Kidney (tissue), 22 donors: ENCODE measurements at places on chromosomes 11 and 22. TPM values are rescaled to one million over a fixed set of nuclear protein-coding genes. Genes with fewer than 3 reads are reported as not detected.
A peak's percentile ranks its signal among the peaks of the same experiment; 100 is the strongest.

DNA sequence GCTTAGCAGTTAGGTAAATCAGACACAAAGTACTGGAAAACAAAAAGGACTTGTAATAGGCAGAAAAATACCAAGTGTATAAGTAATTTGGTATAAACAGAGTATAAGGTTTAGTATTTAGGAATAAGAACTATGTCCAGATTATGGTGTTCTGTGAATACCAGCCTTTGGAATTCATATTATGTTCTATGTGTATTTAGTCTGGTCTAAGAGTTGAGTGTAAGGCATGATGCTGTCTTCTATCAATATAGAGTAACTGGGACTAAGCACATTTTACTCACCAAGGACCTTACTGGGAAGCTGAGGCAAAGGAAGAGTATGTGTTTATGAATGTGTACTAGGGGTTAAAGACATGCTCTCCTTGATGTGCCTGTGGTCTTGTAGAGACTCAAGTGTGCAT is 9.5 kb downstream of the SDHD start:
- no peak for DNase-seq

DNA sequence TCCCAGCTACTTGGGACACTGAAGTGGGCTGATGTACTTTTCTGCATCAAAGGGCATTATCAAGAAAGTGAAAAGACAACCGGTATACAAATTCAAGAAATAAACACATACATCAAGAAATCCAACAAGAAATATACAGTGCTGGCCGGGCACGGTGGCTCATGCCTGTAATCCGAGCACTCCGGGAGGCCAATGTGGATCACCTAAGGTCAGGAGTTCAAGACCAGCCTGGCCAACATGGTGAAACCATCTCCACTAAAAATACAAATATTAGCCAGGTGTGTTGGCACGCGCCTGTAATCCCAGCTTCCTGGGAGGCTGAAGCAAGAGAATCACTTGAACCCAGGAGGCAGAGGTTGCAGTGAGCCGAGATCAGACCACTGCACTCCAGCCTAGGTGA is 9.5 kb downstream of the USP28 start:
- DNase-seq = no peak

GRCh38 chr11:109968299-109968698 is 124.9 kb upstream of the ZC3H12C start:
- DNase-seq = no peak

Gene OR51E2
- 0.95 TPM for polyA plus RNA-seq

Gene LDLRAD3
- polyA plus RNA-seq = 1.2 TPM

DNA sequence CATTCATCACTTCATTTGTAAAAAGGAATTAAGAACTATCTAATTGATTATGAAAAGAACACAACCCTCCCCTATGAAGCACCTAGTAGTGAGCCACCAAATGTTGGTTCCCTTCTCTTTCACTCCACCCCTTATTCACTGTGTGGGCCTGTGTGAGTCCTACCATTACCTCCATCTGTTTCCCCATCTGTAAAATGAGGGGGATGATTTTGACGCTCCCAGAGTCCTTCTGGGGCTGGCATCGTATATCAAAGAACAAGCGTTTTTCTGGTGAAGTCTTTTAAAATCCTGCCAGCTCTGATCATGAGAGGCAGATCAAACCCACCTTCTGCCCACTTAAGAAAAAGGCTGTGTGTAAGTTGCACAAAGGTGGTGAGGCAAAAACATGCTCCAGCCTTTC is 96.6 kb upstream of the SEZ6L start:
- no peak for DNase-seq

Gene FGF19
- polyA plus RNA-seq = not detected

GRCh38 chr22:47837703-47838102 is 1075.3 kb downstream of the TBC1D22A start:
- DNase-seq = no peak

DNA sequence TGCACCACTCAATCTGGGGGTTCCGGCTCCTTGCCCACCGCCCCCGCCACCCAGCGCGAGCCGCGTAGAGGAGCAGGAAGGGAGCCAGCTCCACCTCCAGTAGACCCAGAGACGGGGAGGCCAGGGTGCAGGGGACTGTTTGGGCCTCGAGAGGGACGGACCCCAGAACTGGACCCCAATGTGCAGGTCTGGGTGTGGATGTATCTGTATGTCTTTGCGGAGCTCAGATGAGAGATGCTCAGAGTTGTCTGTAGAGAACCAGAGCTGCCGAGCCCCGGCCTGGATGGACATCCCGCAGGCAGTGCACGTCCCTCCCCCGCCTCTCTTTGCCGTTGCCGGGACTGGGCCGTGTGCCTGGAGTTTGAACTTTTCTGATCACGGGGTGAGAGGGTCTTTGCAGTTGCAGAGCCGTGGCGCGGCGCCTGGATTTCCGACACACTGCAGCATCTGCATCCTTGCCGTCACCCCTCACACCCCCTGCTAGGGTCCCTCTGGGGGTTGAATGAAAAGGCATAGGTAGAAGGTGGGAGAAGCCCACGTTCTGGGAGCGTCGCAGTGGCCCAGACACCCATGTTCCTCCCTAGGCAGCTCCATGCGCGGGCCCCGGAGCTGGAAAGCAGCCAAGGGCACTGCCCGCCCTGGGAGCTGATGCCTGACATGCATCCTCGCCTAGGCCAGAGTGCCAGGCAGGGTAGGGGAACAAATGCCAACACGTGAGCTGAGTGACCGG is 105.2 kb downstream of the KCNQ1 start:
- DNase-seq = peak; percentile 88

DNA sequence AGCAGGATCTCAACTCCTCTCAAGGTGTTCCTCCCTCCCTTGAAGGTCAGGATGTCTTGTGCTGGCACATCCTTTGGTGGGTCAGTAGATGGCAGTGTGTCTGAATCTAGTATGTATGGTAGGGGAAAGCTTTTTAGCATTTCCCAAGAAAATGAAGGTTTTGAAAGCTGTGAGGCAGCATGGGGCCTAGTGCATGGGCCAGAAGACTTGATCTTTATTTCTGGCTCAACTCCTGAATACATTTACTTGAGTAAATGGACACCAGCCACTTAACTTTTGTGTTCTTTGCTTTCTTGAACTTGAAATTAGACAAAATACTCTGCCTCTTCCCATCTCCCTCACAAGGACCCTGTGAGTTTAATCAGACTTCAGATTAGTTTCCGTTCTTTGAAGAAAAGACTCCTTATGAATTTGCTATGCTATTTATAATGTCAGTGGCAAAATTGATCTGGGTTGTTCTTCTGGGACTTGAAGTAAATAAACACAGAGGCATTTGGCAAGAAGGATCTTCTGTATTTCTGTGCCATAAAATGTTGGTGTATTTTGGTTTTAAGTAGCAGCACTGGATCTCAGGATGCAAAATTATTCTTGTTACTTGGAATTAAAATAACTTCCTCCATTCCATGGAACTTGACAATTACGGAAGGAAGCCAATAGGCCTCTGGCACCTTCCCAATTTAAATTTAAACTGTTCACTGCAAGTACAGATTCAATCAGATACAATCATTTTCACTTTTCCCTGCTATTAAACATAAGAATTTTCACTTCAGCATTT is 288.8 kb downstream of the CASP12 start:
- peak; percentile 59 for DNase-seq

Gene HORMAD2
- polyA plus RNA-seq = not detected

DNA sequence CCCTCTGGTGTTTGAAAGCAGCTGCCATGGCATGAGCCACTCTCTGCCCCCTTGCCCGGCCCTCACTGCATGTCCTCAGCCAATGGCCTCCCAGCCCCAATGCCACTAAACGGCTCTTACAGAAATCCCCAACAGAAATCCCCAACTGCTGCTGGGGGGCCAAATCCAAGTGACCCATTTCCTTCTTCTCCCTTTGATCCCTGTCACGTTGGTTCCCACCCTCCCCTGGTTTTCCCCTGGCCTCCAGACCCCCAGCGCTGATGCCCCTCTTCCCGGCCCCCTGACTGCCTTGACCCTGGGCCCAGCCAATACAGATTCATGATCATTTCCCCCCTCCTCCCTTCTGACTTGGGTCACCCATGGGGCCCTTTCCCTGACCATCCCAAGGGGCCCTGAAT is 30.9 kb downstream of the IGLL1 start:
- DNase-seq = no peak
